ENCODE measurements at places on chromosomes 1 and 21.

DNA sequence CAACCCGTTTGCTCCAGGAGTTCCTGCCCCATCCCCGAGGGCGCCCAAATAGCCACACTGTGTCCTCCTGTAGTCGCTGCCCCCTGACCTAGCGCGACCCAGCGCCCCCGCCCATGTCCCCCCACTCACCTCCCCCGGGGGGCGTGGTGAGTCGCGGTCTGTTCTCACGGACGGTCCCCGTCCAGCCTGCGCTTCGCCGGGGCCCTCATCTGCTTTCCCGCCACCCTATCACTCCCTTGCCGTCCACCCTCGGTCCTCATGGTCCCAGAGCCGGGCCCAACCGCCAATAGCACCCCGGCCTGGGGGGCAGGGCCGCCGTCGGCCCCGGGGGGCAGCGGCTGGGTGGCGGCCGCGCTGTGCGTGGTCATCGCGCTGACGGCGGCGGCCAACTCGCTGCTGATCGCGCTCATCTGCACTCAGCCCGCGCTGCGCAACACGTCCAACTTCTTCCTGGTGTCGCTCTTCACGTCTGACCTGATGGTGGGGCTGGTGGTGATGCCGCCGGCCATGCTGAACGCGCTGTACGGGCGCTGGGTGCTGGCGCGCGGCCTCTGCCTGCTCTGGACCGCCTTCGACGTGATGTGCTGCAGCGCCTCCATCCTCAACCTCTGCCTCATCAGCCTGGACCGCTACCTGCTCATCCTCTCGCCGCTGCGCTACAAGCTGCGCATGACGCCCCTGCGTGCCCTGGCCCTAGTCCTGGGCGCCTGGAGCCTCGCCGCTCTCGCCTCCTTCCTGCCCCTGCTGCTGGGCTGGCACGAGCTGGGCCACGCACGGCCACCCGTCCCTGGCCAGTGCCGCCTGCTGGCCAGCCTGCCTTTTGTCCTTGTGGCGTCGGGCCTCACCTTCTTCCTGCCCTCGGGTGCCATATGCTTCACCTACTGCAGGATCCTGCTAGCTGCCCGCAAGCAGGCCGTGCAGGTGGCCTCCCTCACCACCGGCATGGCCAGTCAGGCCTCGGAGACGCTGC lies 1.1 kb downstream of the HTR6 start:
- no peak for DNase-seq

- DNase-seq, result peak; percentile 82
Observed at GRCh38 chr1:240092301-240093119, 827 bp downstream of the FMN2 start.

GRCh38 chr1:18900303-18900841 lies 2.0 kb downstream of the ALDH4A1 start:
- DNase-seq, result no peak

DNA sequence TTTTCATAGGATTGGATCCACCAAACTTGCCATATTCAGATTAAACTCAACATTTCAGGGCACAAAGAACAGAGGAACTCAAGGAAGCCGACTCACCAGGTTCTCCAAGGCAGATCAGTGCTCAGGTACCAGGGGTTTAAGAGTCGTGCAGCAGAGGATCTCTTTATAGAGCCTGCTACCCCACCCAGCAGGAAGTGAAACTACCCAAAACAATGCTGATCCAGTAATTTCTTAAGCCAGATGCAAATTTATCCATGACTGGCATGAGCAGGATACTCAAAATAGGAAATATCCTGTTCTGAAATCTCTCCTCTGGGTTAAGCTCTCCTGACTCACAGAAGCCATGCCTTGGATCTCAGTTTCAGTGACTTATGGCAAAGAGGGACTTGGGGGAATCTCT lies at the start of gene SPRR2A:
SPRR2A (minus strand) TSS at position 138 of the 400 bp plus-strand sequence. CDS start 777 bp downstream, outside the sequence.
- DNase-seq, result no peak

GRCh38 chr21:19321688-19322087 lies 918.1 kb upstream of the TMPRSS15 start:
- no peak for DNase-seq

GRCh38 chr1:47694011-47694890 lies 256.4 kb downstream of the FOXD2 start:
- DNase-seq, result no peak

DNA sequence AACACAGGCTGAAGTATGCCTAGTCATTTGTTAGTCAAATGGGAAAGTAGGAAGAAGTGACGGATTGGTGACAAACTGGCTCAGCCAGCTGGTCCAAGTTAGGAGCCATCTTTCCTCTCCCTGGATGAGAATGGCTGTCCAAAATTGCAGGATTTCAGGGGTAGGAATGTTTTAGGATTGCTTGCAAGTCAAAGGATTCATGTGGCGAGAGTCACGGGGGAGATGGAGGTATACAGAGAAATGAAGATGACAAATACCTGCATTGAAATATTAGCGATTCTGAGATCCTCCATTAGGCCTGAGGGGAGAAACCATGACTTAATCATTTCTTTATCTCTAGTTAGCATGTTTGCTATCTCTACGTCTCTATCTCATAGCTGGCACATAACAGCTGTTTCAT lies 41.8 kb upstream of the PIGC start:
- no peak for DNase-seq

DNA sequence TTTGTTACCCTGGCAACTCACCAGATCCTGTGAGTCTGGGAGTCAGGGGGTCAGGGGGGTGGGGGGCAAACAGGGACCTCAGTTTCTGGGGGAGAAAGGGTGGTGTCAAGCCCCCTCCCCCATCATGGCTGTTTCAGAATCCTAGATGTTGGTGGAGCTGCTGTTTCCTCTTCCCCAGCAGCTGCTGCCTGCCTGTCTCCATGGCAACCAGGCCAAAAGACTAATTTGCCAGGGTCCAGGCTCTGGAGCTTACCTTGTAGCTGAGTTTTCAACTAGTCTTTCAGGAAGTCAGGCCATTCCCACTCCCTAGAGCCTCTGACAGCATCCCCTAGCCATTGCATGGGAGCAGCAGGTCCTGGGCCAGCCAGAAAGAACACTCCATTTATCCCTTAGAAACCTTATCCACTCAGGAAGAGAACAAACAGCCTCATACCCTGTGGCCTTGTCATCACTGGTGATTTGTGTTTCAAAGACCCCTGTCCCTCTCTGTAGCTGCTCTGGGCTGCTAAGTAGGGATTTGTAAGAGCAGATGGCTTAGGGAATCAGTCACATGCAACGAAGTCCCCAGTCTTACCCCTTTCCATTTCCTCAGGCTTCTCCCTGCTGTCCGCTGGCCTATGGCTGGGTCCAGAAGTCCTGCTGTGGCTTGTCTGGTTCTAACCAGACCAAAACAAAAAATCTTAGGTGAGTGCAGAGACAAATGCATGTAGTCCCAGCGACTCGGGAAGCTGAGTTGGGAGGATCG lies 21.5 kb upstream of the STMN1 start:
- DNase-seq, result no peak

All from D341Med (cell line).